ENCODE measurements at places on chromosomes 11 and 22.
A peak's percentile ranks its signal among the peaks of the same experiment; 100 is the strongest.

DNA sequence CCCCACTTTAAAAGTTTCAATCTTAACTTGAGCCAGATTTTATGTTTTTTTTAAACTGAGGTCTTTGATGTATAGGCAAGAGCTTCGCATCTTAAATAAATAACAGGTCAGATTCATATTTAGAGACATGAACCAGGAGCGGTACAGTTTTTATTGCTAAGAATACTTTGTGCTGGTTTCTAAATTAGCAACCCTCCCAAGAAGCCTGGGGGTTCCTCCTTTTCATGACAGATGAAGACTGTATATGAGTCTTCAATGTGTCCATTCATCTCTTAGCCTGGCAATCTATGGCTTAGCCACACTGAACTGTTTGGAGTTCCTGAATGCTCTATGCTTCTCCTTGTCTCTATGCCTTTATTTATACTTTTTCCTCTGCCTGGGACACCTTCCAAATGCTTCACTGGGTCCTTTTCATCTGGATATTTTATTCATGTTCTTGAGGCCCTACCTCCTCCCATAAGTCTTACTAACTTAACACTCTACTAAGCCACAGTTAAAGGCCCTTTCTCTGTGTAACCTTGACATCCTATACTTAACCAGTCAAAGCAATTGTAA lies 338.6 kb downstream of the INSC start:
- no peak for DNase-seq

DNA sequence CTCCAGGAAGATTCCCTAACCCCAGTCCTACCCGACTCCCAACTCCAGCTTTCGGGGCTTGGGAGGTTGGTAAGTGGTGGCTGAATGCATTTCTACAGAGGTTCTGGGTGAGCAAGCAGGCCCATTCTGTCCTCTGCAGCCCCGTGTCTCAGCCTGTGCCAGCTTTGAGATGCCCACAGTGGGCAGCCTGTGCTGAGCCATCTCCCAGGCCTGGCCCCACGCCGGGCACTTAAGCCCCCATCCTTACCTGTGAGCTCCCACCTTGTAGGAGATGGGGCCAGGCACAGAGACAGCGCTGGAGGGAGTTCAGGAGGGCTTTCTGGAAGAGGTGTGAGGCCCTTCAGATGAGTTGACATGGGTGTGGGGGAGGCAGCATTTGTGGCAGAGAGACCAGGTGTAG lies 54.5 kb downstream of the ANO1 start:
- DNase-seq: no peak

- no peak for DNase-seq
Observed at GRCh38 chr11:61111786-61112517, 9.7 kb downstream of the CD5 start.

DNA sequence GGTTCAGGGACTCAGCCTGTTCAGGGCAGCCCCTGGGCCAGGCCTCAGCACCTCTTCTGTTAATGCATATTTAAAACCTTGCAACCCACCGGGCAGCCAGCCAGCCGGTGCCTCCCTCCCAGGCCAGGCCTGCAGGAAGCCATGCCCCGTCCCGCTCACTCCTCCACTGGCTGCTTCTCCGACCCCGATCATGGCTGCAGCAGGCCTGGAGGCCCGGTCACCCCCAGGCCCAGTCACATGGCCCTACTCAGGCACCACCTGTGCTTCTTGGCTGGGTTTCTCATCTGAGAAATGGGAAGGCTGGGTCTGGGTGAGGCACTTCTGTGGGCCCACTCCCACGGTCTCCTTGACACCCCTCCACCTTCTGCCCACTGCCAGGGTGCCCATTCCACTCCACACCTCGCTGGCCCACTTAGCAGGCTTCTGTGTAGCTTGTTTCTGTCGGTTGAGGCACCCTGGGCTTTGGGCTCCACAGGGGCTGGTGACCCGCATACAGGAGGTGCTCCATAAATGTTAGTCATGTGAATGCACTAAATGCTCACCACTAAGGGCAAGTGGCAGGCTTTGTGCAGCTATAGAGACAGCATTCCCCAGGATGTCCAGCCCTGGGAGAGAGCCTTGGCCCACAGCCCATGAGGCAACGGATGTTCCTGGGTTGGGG lies 11.4 kb downstream of the RTN4R start:
- no peak for DNase-seq

DNA sequence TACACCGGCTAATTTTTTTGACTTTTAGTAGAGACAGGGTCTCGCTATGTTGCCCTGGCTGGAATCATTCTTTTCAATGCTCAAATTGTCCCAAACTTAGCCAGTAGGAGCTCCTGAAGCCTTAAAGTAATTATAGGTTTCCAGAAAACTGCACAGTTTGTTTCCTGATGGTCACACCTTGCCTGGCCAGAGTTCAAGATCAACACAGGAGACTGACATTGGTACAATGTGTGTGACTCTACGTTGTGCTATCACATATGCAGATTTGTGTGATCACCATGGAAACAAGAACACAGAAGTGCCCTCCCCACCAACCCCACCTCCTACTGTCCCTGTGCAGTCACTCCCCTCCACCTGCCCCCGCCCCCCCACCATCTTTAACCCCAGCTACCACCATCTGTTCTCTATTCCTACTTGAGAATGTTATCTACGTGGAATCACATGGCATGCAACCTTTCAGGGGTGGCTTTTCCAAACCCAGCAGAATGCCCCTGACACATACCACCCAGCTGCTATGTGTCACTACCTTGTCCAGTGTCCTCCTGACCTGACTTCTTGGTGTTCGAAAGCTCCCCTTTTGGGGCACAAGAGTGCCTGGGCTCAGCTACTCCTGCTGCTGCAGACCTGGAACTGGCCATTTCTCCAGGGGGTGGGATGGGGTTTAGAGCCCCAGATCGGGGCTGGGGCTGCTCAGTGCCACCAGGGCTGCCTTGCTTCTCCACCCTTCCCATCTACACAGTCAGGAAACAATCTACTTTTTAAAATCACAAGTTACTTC lies 6.1 kb upstream of the NAP1L4 start:
- DNase-seq: no peak

GRCh38 chr22:33006955-33007318 lies 51.2 kb downstream of the SYN3 start:
- no peak for DNase-seq

- no peak for DNase-seq
Observed at GRCh38 chr11:30861531-30861930, 275.4 kb upstream of the MPPED2 start.

DNA sequence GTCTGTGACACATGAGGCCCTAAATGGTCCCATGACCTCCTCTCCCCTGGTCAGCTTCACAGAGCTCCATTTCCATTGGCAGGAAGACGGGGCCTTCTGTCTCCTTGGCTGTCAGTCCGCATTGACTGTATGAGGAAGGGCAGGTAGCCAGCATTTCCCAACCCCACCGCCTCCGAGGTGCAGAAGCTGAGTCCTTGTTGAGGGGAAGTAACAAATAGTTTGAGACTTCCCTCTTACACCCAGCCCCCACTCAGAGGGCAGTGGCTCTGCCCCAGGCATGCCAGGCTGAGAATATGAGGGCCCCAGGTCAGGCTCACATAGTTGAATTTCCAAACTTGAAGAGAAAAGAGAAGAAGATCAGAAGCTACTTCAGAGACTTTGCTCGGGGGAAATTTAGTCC lies 611.1 kb downstream of the BRD1 start:
- peak; percentile 35 for DNase-seq

DNA sequence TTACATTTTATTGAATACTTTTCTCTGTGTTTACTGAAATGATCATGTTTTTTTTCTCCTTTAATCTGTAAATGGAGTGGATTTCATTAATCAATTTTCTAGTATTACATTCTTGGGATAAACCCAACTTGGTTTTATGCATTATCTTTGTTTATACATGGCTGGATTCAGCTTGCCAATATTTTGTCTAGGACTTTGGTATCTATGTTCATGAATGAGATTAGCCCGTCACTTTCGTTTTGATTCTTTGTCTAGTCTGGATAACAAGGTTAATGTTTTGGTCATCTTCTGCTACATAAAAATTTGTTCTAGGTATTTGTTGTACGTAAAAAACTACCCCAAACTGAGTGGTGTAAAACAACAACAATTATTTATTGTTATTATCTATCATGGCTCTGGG lies 127.9 kb upstream of the PAX6 start:
- no peak for DNase-seq

- no peak for DNase-seq
Observed at GRCh38 chr11:315051-315481, 1.2 kb downstream of the IFITM1 start.

- DNase-seq: no peak
Observed at GRCh38 chr11:111299101-111300026, 1.0 kb downstream of the POU2AF3 start.

GRCh38 chr22:46909237-46910030 lies 147.0 kb downstream of the TBC1D22A start:
- no peak for DNase-seq

- no peak for DNase-seq
Observed at GRCh38 chr11:60679879-60680278, 19.5 kb upstream of the MS4A8 start.

DNA sequence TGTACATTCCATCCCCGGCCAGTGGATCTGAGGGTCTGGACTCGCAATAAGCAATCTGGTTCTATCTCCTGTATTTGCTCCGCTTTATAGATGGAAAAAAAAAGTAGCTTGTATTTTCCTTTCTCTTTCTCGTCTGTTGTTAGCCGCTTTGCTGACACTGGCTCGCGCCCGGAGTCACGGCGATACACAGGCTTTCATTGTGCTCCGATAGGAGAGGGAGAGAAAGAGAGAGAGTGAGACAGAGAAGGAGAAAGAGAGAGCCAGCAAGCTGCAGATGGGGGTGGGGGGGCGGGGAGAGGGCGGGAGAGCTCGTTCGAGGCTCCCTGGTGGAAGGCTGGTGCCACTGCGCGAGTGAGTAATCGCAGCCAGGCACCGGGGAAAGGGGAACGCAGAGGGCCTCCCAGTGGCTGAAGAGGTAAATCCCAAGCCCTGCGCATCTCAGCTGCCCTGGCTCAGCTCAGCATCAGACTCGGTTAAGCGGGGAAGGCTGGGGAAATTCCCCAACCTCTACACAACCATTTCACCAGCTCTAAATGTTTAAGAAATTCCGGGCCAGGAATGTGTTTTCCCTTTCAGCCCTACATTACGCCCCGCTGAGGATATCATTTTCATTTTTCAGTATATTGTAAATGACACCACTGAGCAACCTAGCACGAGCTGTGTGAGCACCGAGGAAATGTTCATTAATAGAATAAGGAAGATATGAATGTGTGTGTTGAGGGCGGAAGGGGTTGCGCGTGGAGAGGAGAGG lies at the start of gene MAML2:
MAML2 (minus strand) TSS at position 235 of the 751 bp plus-strand sequence. CDS start 1,300 bp downstream, outside the sequence.
- peak; percentile 97 for DNase-seq

- DNase-seq: no peak
Observed at GRCh38 chr11:3096909-3097530, 39.8 kb upstream of the CARS1 start.

DNA sequence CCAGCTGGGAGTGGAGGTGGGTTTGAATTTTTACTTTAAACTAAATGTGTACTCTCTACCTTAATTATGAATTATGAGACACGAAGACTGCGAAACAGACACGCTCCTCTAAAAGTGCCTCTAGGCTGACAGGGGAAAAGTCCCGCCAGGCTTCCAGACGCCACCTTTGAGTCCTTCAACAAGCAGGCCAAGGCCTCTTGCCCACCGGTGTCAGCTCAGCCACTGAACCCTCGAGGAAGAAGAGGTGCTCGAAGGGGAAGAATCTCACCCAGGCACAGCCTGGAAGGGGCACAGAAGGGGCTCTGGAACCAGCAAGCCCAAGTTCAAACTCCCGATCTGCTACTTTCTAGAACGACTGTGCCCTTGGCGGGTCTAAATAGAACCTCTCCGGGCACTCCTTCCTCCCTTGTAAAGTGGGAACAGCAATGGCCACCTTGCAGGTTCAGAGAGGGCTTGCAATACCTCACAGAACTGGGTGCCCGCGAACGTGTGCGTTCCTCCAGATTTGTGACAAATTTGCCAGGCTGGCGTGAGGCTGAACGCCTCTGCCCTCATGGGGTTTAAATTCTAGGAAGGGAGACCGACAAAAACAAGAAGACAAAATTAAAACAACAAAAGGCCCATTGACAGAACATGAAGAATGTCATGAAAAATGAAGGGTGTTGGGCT lies 158.5 kb upstream of the GRK3 start:
- no peak for DNase-seq

- no peak for DNase-seq
Observed at GRCh38 chr11:555780-556661, 4.5 kb downstream of the LMNTD2 start.

GRCh38 chr11:47980088-47980906 lies at the start of gene PTPRJ:
Gene PTPRJ (plus strand): TSS chr11:47980559. CDS start chr11:47980913, 354 bp downstream.
- no peak for DNase-seq

DNA sequence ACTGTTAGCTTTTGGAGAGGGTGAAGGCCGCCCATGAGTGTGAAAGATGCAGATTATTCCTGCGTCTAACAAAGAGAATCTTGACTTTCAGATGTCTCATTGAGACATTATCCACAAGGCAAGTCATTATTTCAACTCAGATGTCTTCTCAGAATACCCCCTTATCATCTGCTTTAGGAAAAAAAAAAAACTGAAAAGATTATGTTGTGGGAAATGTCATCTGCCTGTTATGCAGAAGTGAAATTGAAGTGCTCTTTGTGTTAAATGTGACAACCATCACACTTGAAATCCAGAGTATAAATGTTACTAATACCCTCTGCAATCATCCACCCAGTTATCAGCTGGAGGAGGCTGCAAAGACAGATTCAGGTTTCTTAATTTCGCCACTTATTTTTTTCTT lies 239.6 kb downstream of the LARGE1 start:
- no peak for DNase-seq

DNA sequence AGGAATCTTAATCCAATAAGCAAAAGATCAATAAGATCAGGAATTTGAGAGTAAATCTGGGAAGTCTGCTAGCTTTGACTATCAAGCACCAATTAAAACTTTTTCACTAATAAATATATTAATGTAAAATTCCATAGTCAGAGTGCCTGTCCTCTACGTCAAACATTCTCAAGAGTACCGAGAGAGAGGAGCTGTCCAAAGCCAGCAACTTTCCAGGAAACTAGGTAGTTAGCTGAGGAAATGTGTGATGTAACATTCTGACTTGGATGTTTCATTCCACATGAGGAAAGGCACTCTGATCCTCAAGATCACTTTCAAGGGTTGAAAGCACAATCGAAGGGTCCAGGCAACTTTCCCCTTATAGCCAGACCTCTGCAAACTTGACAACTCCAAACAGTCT lies 113.2 kb downstream of the STK33 start:
- DNase-seq: no peak

Measured in ascending aorta (tissue), 2 donors.